ENCODE measurements at places on chromosomes 2 and 18.

DNA sequence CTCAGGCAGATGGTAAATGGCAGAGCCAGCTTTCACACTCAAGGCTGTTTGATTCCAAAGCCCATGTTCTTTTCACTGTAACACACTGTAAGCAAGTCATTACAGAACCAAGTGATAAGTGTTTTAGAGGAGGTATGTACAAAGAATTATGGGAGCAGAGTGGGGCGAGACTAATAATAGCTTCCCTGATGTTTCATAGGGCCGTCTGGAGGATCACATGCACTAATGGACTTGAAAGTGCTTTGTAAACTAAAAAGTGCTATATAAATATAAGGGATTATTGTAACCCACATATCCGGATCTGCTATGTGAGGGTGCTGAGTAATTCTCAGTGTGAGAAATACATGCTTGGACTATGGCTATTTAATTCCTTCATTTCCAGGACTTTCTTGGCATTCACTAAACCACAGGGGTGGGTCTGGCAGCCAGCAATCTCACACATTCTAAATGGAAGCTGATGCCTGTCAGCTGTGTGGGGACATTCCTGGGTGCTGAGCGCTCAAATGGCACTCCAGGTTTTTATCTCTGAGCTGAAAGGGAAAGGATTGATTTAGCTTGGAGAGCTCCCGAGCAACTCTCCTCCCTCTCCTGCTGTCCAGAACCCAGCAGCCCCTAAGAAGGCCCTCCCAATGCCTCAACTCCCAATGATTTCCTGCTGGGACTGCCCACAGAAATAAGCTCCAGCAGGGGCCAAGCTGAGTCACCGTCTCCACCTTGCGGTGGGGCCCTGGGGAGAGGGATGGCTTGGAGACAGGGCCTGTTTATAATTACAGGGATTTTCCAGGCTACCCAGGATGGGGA, 222.8 kb downstream of the SOX11 start:
- no peak for DNase-seq

GRCh38 chr18:50649821-50650220, 89.9 kb downstream of the MAPK4 start:
- no peak for DNase-seq

DNA sequence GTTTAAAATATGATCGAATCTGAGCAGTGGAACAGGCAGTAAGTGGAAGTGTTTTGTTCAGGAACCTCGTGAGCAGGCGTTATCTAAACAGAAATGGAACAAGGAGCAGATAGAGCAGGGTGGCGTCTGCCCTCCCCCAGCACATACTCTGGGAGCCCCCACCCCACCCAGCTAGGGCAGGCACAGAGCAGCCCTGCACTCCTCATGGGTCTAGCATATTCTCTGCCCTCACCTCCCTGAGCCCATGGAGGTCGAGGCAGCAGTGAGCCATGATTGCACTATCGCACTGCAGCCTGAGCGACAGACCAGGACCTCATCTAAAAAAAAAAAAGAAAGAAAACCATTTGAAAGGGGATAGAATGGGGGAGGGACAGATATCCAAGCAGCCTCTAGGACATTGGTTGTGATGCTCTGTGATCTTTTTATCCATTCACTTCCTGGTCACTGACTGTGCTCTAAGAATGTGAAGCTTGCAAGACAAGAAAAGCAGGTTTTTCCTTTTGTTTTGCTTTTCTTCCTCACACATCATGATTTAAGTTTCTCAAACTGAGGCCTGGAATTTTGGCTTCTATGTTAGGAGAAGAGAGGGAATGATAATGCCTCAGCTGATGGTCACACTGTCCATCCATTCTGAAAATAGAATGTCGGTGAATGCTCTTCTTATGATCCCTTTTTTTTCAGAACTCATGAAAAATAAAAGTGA, 3.1 kb downstream of the MLPH start:
- DNase-seq: no peak

DNA sequence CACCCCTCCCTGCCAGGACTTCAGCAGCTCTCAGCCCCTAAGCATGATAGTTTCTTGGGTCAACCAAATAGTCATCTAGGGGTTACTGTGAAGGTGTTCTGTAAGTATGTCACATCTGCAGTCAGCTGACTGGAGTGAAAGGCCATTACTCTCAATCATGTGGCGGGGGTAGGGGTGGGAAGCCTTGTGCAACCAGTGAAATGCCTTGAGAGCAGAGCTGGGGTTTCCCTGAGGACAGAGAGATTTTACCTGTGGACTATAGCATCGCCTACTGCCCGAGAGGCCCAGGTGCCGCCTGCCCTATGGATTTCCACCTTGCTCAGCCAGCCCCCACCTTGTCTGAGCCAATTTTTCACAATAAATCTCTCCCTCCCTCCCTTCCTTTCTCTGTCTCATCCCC, 20.9 kb upstream of the KLF11 start:
- no peak for DNase-seq

GRCh38 chr2:191114403-191114886, 36.3 kb downstream of the STAT4 start:
- no peak for DNase-seq

- no peak for DNase-seq
Observed at GRCh38 chr18:74840492-74841167, 243.0 kb downstream of the ZNF407 start.

GRCh38 chr18:41969881-41970280, 14.8 kb downstream of the PIK3C3 start:
- DNase-seq: no peak

DNA sequence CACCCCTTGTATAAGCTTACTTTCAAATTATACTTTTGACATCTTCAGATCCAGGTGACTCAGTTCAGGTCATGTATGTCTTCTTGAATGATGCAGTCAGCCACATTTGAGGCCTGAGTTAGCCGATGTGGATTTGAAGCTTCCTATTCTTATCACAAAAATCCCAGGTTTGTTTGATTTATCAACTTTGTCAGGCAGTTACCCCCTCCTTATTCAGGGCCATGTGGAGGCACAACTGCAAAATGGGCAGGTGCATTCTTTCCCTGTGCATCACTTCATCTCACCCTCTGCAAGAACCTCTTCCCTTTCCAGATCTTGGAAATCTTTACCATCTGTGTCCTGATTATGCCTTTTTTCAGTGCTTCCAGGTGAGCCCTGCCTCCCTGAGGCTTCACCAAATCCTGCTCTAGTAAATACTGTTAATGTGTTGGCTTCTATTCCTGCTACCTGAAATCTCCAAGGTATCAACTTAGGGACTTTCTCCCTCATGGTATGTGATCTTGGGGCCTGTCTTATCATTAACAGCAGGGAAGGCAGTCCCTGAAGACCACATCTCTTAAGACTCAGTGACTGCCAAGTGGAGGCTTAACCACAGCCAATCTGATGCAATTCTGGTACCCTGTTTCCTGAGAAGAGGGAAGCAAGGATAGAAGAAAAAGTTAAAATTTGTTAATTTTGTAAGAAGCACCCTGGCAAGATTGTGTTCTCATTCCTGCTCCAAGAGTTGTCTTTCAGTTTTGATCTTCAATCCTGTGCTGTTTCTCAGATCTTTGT, 9.4 kb upstream of the ARHGAP28 start:
- DNase-seq: no peak

GRCh38 chr18:32152705-32153448, 37.0 kb upstream of the MEP1B start:
- no peak for DNase-seq

- DNase-seq: no peak
Observed at GRCh38 chr18:33184175-33184574, 256.3 kb downstream of the CCDC178 start.

GRCh38 chr2:221677688-221678087, 105.6 kb upstream of the EPHA4 start:
- DNase-seq: no peak

DNA sequence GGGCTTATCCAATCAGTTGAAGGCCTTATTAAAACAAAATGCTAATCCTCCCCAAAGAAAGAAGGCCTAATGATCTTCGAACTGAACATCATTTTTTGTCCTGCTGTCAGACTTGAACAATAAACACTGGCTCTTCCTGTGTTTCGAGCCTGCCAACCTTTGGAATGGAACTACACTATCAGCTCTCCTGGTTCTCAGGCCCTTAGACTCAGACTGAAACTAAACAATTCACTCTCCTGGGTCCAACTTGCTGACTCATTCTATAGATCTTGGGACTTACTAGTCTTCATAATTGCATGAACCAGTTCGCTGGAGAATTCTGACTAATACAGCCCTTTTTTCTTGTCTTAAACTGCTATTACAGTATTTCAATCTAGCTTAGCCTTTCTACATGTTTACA, 235.2 kb downstream of the LNPK start:
- no peak for DNase-seq

All from GM12892 (cell line).